ENCODE measurements at places on chromosomes 5 and 9. TPM values are rescaled to one million over a fixed set of nuclear protein-coding genes. Genes with fewer than 3 reads are reported as not detected.

The HK3 gene
- 1.3 TPM for total RNA-seq

The DCANP1 gene
- total RNA-seq, result not detected

The RASGEF1C gene
- total RNA-seq, result not detected

The RAD50 gene
- 17.1 TPM for total RNA-seq

The ADAMTSL2 gene
- total RNA-seq, result 2.1 TPM
